WERI-Rb-1 (cell line): ENCODE measurements at places on chromosomes 12 and 14.
A peak's percentile ranks its signal among the peaks of the same experiment; 100 is the strongest.

- DNase-seq = no peak
Observed at GRCh38 chr14:90654831-90655276, 161.4 kb downstream of the TTC7B start.

GRCh38 chr12:12683725-12684124, 12.3 kb downstream of the GPR19 start:
- no peak for DNase-seq

DNA sequence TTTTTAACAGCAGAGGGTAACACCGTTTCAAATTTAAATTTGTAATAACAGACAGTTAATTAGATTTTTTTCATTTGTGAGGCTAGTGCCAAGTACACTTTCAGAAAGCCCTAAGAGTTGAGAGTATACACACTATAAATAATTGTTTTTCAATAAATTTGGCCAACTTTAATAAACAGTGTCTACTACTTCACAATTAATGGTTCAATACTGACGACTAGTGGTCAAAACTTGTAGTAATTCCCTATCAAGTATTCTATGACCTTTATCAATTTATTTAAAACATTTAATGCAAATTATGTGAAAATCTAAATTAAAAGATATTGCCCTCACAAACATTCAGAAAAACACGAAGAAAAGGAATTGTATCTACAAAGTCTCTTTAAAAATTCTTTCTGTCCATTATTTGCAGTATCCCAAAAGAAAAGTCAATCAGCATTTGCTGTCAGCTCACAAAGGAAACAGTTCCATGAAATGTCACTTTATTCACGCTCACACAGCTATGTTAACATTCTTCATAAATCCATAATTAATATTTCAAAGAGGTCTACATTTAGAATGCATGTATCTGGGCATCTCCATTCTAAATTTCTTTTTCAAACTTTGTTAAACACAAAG, 91.2 kb downstream of the CEP128 start:
- no peak for DNase-seq

DNA sequence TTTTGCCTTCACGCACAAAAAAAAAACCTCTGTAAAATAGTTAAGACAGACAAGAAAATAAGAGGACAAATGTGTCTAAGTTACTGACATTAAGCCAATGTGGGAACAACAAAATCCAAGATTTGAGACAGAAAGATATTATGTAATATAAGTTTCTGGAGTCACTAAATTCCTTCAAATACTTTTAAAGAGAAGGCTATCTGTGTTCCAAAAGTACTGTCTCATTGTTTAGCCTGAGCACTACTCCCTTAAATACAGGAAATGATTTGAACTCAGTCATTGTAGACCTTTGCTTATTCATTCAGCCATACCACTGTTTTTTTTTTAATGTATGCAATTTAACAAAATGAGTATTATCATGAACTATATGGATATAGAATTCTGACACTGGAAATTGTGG, 82.7 kb upstream of the KITLG start:
- DNase-seq = no peak

DNA sequence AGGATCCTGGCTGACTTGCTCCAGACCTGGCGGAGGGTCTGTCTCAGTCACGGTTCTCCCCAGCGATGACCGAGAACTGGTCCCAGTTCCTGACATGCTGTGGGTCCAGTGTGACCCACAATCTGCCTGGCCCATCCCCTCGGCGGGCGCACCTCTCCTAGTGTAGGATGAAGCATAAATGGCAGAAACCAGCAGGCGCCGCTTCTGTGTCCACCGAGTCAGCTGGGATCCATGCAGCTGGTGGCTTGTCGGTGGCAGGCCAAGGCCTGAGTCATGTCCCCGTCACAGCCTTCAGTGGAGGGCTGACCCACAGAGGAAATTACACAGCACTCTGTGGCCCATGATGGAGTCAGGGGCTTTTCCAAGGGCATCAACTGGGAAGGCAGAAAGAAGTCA, 38.5 kb downstream of the NFKBIA start:
- DNase-seq = no peak

GRCh38 chr14:78840898-78841297, 670.7 kb downstream of the NRXN3 start:
- DNase-seq = no peak

- DNase-seq = no peak
Observed at GRCh38 chr12:95227818-95228356, 10.3 kb downstream of the VEZT start.

DNA sequence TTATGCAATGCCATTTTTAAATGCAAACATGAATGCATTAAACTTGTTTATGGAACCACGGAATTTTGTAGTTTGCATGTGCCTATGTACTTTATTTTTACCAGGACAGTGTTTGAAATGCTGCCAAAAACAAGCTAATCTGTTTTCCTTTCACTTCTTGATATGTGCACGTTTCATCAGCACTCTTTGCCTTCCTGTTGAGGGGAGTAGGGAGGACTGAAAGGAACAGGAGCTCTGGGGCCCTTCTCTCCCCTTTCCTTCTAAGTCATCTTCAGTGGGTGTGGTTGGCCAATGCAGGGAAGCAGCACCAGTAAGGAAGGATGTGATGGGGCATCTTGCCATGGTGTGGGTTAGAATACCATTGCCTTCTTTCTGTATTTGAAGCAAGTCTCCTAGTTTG, 12.1 kb upstream of the PPP4R4 start:
- no peak for DNase-seq

DNA sequence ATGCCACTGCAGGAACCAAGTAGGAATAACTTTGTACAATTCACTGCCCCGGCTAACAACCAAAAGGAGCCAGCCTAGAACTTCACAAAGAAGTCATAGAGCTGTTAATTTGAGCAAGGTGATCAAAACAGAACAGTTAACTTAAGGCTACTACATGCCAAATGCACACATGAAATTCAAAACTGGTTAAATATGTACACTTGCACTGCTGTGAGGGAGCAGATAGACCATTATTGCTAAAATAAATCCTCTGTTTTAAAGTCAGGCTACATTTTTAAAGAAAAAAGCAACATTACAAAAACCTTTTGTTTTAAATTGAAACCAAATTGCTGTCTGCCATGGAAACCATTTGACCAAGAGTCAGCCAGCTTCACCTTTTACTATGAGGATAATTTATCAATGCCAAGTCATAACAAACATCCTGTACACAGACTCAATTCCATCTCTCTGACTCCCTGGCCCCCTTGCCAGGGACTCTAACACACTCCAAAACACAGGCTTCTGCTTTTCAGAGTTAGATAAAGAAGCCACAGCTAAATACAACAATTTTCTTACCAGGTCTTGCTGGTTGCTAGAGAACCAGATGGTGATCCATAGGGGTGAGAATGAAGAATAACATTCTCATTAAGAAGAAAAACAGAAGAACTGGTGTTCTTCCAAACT, 84.0 kb downstream of the LRP6 start:
- DNase-seq = no peak

GRCh38 chr14:72776701-72777261, 117.1 kb downstream of the DPF3 start:
- DNase-seq = no peak

DNA sequence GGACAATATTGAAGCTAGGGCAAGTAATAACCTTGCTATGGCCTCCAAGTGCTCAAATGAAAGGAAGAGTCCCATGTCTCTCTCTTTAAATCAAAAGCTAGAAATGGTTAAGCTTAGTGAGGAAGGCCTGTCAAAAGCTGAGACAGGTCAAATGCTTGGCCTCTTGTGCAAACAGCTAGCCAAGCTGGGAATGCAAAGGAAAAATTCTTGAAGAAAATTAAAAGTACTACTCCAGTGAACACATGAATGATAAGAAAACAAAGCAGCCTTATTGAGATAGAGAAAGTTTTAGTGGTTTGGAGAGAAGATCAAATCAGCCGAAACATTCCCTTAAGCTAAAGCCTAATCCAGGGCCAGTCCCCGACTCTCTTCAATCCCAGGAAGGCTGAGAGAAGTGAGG, 84.1 kb upstream of the PLEKHA5 start:
- DNase-seq = no peak

DNA sequence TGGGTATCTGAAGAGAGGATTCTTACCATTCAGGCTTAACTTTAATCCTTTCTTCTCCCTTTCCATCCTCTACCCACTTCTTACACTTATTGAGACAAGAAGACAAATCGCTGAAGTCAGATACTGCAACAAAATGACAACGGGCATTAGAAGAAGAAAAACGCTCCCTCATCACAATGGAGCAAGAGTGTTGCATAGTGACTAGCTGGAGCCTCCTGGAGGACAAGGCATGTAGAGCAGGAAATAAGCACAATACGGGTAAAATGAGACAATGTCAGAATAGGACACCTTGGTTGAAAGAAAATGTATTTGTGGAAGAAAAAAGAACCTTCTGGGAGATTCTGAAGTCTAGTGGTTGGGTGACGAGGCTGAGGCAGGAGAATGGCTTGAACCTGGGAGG, 501.0 kb downstream of the RERGL start:
- DNase-seq = peak; percentile 27

GRCh38 chr14:29148221-29148620, 381.6 kb downstream of the FOXG1 start:
- DNase-seq = no peak

- no peak for DNase-seq
Observed at GRCh38 chr14:28755198-28755815, 11.3 kb upstream of the FOXG1 start.

GRCh38 chr12:56449622-56449984, 377 bp upstream of the TIMELESS start:
- peak; percentile 26 for DNase-seq

- DNase-seq = no peak
Observed at GRCh38 chr12:54383041-54383609, 1.4 kb downstream of the ZNF385A start.

GRCh38 chr12:56658921-56659320, 13.1 kb upstream of the ATP5F1B start:
- DNase-seq = no peak

DNA sequence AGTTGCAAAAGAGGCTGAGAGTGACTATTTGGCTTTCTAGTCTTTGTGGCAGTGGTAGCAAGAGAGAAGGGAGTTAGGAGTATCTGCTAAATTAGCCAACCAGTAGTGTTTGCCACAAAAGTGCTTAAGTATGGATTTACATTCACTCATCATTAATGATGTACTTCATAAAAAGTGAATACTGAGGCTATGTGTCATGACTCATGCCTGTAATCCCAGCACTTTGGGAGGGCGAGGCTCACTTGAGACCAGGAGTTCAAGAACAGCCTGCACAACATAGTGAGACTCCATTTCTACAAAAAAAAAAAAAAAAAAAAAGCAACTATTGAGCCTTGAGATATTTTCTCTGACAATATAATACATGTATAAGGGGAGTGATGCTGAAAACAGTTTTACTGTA, 36.8 kb downstream of the CCDC177 start:
- no peak for DNase-seq

- DNase-seq = no peak
Observed at GRCh38 chr14:65414961-65415589, 2.5 kb downstream of the FUT8 start.

- no peak for DNase-seq
Observed at GRCh38 chr12:92369636-92370035, 224.0 kb upstream of the BTG1 start.

DNA sequence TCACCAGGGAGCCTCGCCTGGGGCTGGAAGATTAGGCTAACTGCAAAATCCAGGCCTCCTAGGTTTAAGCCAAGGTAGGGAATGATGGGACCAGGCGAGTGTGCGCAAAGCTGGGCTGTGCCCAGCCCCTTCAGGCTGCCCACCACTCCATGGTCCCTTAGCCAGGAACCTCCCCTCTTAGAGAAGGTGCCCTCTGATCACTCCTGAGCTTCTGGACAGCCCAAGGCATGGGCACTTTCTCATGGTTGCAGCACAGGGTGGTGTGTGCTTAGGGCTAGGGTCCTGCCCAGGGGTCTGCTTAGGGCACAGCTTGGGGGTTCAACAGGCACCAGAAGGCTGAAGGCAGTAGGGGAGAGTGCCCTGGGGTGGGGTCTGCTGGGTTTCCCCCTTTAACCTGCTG, 69.0 kb downstream of the PRIMA1 start:
- DNase-seq = no peak

GRCh38 chr12:12528361-12529270, 34.0 kb downstream of the DUSP16 start:
- no peak for DNase-seq

DNA sequence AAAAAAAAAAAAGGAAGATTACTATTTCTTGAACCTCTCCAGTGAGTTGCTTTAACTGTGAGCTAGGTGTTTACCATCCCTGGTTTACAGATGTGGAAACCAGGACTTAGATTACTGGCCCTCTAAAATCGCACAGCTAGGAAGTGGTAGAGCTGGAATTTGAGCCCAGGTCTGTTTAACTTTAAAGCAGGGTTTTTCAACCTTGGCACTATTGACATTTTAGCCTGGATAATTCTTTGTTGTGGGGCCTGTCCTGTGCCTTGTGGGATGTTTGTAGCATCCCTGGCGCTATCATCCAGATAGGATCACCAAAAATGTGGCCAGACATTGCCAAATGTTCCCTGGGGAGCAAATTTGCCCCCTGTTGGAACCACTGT, 28.5 kb upstream of the SMOC1 start:
- DNase-seq = no peak

DNA sequence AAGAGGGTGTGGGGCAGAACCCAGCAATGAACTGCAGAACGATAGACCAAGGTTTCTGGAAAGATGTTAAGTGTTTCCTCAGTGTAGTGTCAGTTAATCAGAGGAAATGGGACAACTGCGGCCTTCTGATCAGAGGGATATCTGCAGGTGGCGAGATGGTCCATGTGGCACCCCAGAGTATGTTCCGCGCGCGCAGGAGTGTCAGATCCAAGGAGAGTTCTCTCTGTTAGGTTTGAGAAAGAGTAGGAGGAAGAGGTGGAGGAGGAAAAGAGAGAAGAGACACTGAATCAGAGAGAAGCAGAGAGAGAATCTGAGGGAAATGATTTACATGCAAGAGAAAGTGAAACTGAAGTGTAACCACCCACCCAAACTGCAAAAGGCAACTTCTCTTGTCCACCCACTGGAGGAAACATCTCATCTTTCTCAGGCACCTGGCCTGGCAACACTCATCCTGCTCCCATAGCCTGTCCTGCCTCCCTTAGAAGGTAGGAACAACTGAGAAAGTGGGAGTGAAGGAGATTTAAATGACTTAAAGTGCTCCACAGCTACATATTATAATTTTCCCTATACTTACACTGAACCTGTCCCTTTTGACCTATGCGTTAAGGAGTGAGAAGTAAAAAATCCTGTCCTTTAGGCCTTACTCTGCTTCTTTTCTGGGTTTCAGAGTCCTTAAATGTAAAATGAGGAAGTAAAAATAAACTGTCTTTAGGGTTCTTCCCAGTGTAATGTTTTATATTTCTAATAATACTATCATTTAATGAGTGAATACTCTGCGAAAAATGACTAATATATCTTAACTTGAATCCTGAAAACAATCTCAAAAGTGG, 6.8 kb upstream of the TESPA1 start:
- no peak for DNase-seq

GRCh38 chr12:89299931-89300330, 52.4 kb downstream of the DUSP6 start:
- DNase-seq = no peak

GRCh38 chr12:121000530-121000929, 15.8 kb downstream of the C12orf43 start:
- DNase-seq = no peak

- DNase-seq = no peak
Observed at GRCh38 chr14:52307905-52308304, 6.2 kb upstream of the PTGER2 start.
